ENCODE measurements at places on chromosomes 6 and 20.

GRCh38 chr6:79536585-79536953, 661 bp downstream of the LCA5 start:
- peak; percentile 44 for DNase-seq

DNA sequence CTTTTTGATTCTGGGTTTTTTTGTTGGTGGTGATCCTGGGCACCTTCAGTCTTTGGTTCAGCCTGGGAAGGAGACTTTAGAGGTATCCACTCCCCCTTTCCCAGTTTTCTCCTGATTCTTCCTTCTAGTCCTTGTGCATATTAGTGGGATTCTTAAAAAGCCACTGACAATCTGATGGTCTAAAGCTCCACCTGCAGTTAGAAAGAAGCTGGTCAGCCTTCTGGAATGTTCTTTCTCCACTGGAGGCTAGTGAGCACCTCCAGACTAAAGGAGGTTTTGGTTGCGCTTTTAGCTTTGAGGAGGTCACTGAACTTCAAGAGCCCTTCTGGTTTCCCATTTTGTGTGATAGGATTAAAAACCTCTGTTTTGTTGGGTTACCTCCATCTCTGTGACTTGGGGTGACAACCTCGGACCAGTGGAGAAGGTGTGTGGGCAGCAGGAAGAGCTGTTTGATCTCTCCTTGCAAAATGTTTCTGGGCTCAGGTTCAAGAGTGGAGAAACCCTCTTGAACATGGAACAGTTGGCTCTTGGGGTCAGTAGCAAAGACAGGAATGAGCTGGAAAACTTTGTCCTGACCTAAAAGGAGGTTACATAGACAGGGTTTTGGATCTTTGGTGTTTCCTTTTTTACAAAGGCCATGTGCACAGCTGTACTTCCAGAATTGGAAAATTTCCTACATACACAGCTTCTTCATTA, 29.0 kb downstream of the JARID2 start:
- no peak for DNase-seq

- no peak for DNase-seq
Measured at GRCh38 chr6:160043784-160044183, 74.9 kb downstream of the IGF2R start.

- no peak for DNase-seq
Measured at GRCh38 chr6:67676892-67677291, 958.2 kb upstream of the ADGRB3 start.

DNA sequence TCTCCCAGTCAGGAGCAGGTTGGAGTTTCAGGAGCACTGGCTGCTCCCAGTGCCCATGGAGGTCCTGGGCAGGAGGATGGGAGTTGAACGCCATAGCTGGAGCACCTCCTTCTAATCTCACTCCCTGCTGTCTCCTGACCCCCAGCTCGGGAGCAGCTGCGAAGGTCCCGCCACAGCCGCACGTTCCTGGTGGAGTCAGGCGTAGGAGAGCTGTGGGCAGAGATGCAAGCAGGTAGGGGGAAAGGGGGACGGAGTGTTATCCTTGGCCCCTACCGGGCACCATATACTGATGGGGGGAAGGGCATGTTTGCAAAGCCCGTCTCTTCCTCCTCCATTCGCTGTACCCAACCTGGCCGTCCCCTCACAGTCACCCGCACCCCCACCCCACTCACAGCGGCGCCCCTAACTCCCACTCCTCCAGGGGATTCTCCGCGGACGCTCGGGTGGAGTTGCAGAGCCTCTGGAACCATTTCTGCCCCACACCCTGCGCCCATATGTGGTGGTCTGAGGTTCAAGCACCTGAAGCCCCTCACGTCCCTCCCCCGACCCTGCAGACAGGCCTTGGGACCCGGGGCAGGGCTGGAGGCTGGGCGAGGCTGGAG, 16.7 kb downstream of the HSPA12B start:
- DNase-seq: no peak

DNA sequence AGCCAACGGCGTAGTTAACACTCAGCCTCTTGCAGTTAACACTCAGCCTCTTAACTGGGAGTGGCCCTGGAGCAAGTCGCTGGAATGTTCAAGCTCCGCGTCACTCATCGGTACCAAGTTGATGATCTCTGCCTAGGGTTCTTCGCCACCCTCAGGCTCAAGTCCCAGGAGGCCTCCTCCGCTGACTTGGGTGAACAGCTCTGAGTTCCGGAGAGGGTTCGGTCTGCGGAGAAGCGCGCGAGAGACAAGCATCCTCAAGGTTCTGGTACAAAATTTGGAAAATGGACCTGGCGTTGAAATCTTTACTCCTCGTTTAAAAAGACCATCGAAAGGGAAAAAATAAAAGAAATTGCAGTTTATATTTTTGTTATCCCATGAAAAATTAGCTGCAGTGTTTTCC, 876 bp upstream of the DSP start:
- no peak for DNase-seq

GRCh38 chr6:110526726-110527125, 50.3 kb upstream of the SLC22A16 start:
- no peak for DNase-seq

- DNase-seq: no peak
Measured at GRCh38 chr6:91744566-91744965, 1157.7 kb upstream of the MAP3K7 start.
